ENCODE measurements at places on chromosomes 3 and 15.

- DNase-seq: no peak
Measured at GRCh38 chr3:63911509-63911872, 692 bp downstream of the SCAANT1 start.

- no peak for DNase-seq
Measured at GRCh38 chr3:27681249-27681748, 40.8 kb downstream of the EOMES start.

GRCh38 chr3:136543385-136543784 lies 208.8 kb downstream of the STAG1 start:
- DNase-seq: no peak

DNA sequence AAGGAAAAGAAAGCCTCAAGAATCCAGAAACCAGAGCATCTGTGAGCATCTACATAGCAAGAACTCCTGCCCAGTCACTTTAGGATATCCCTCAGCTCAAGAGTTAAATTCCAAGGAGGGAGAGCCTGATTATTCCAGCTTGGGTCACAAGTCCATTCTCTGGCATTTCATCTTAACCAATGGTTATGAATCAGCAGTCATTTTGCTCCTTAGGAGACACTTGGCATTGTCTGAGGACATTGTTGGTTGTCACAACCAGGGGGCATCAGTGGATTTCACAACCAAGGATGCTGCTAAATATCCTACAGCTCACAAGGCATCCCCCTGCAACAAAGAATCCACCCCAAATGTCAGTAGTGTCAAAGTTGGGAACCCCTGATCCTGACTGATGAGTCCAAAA lies 51.0 kb upstream of the LMCD1 start:
- DNase-seq: no peak

GRCh38 chr3:153219146-153219545 lies 57.1 kb downstream of the RAP2B start:
- no peak for DNase-seq

GRCh38 chr3:109070211-109070610 lies 47.7 kb downstream of the MORC1 start:
- no peak for DNase-seq

- no peak for DNase-seq
Measured at GRCh38 chr3:193906849-193907410, 229.0 kb upstream of the HES1 start.

- DNase-seq: no peak
Measured at GRCh38 chr3:67389176-67389575, 265.2 kb downstream of the SUCLG2 start.

DNA sequence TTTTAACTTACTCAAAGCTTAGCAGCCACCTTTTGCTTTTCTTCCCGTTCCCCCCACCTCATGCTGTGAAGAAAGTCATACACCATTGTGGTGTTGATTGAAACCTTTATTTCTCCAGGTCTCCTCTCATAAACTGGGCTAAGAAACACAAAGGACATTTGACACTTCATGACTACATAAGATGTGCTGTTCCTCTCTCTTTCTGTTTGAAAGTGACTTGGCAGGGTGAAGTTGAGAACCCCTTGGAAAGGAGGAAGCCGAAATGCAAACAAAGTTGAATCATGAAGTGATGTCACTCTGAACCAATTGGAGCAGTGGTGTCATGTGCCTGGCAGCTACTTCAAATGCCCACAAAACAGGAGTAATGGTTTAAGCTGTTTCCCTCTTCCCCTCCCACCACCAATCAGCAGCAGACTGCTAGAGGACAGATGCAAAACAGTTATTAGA lies 174.7 kb downstream of the IGF1R start:
- no peak for DNase-seq

GRCh38 chr3:56788521-56788920 lies 13.2 kb downstream of the ARHGEF3 start:
- DNase-seq: no peak

DNA sequence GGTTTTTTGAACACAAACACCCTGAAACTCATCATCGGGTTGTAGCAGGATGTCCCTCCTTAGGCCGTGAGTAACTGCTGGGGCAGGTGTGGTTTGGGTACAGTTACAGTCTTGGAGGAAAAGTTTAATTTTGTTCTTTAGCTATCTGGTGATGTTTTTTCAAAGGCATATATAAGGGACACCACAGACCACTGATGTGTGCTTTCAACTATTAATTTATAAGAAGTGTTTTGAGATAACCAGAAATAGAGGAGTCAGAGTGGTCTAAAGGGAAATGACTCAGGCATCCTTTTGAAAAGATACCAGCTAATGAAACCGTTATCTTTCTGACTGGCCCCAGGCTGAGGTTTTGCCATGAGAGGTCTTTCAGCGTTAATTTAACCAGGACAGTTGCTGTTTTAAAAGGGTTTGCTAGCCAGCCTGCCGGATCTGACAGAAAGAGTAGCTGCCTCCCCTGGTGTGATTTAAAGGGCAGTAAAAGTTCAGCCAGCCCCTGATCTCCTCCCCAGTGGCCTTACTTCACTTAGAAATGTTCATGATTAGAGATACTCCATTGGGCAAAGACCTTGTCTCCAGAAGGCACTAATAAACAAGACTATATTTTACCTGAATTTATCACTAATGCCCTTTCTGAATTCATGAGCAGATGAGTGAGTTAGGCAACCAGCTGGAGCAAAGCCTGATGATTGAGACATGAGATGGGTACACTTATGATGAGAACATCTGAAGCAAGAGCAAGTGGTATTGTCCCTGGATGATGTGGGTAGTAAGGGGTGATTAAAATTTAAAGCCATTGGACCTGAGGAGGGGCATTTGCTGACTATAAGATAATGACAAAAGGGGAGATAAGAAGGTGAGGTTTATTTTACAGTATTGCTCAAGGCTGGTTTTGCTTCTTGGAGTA lies 482.5 kb upstream of the TBL1XR1 start:
- DNase-seq: no peak

- no peak for DNase-seq
Measured at GRCh38 chr3:17742880-17743657, 638 bp upstream of the TBC1D5 start.

- DNase-seq: no peak
Measured at GRCh38 chr3:137792626-137793271, 28.6 kb downstream of the SOX14 start.

GRCh38 chr15:74384881-74385643 lies 17.6 kb upstream of the CYP11A1 start:
- DNase-seq: no peak

- DNase-seq: no peak
Measured at GRCh38 chr3:101281521-101282030, 38.8 kb downstream of the IMPG2 start.

GRCh38 chr3:98793971-98794370 lies 30.8 kb downstream of the ST3GAL6 start:
- DNase-seq: no peak

DNA sequence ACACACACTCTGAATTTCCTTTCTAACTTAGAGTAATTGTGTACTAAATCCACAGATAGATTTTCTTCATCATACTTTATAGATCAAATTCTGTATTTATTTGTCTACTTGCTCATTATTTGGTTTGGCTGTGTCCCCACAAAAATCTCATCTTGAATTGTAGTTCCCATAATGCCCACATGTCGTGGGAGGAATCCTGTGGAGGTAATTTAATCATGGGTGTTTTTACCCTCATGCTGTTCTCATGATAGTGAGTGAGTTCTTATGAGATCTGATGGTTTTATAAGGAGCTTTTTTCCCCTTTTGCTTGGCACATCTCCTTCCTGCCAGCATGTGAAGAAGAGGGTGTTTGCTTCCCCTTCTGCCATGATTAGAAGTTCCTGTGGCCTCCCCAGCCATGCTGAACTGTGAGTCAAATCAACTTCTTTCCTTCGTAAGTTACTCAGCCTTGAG lies 198.3 kb upstream of the TGFBR2 start:
- no peak for DNase-seq

DNA sequence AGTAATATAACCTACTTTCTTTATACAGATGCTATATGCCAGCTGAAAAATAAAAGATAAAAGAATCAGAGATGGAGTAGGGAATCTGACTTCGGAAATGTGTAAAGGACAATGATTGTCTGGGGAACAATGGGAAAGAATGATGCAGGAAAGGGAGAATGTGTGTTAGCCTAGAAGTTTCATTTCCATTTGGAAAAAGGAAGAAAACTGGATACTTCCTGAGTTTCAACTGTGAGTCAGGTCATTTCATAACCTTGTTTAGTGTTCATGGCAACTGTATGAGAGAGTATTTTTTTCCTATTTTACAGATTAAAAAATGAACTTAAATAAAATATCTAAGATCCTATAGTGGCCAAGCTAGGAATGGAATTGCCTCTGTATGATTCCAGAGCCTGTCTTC lies 261.3 kb upstream of the NECTIN3 start:
- no peak for DNase-seq

GRCh38 chr3:79885407-79885806 lies 117.6 kb upstream of the ROBO1 start:
- no peak for DNase-seq

DNA sequence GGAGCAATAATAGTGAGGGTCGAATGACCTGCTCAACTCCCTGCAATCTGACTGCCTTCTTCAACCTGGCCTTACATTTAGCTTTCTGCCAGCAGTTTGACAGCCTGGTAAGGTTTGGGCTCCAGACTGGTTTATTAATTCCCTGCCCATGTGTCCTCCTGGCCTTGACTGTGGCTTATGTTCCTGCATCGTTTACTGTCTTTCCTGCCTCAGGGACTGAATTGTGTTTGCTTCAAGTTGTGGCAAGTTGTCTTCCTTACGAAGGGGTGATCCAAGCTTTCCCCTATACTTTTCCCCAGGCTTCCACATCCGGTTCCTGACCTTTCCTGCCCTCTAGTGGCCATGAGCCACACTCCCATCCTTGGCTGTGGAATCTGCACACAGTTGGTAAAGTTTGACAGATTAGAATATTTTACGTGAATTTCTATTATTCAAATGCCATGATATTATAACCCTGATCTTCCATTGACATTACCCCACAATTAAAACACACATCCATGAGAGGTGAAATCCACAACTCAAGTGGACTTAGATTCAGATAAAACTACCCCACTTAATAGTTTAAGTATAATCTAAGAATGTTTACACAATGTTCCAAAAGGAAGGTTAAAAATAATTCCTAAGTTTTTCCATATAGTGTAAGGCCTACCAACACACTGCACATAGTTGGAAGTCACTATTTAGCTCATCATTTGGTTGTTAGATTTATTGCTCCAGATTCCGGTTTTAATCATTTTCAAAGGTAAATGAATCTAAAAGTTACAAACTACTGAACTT lies 95.7 kb downstream of the NEDD4 start:
- DNase-seq: no peak

- DNase-seq: no peak
Measured at GRCh38 chr3:66083096-66083678, 44.5 kb upstream of the MAGI1 start.

DNA sequence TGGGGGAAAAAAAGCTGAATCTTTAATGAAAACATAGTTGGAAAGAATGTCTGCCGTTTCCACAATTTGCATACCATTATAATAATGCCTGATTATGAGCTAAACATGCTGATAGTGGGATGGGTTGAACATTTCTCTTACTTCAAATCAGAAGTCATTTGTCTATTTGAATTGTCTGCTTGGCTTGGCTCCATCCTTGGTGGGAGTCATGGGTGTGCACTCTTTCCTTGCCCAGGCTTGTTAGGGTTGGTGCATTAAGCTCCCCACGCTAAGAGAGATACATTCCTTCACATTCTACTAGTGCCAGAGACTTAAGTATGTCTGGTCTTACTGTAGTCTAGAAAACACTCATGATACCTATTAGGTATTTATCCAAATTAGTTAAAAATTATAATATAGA lies 121.4 kb upstream of the RARB start:
- DNase-seq: no peak

GRCh38 chr3:172241405-172241804 lies 202.0 kb downstream of the FNDC3B start:
- DNase-seq: no peak

DNA sequence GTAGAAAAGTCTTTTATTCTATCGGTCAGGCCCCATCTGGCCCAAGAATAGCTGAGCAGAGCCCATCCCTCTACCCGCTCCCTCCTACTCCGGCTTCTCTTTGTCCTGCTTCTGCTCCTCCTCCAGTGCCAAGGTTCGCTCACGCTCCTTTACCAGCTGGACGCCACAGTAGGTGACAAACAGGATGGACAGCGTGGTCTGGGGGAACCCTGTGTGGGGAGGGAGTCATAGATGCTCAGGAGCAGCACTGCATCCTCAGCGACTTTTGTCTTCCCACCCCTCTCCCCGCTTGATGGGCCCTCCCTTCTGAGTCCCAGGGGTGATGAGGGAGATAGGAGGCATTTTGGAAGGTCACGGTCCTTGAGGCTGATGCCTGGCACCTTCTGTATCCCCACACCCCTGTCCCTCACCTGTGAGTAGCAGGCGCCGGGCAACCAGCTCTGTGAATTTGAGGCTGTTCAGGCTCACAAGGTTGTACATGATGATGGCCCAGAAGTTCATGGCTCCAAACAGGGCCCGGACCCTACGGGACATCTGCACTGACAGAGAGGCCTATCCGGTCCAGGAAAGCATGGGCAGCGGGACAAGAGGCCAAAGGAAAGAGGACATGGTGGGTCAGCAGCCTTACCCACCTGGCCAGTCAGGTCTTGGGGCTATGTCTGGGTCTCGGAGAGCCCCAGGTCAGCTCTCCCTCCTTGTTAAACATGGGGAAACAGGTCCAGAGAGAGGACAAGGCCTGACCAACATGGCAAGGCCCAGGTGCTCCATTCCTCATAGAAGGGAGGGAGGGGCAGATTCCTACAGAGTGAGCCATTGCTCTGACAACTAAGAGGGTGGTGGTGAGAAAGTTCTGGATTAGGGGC lies 7.6 kb downstream of the KLHL40 start:
- DNase-seq: no peak

- no peak for DNase-seq
Measured at GRCh38 chr3:53675942-53676341, 170.3 kb downstream of the CHDH start.

- DNase-seq: no peak
Measured at GRCh38 chr3:194689493-194689944, 3.8 kb downstream of the FAM43A start.

GRCh38 chr15:56758770-56759449 lies 25.6 kb upstream of the ZNF280D start:
- DNase-seq: no peak

- no peak for DNase-seq
Measured at GRCh38 chr3:193080821-193081365, 160.1 kb upstream of the PLAAT1 start.

GRCh38 chr3:61657689-61658088 lies 96.3 kb downstream of the PTPRG start:
- DNase-seq: no peak

GRCh38 chr15:96264351-96264798 lies 66.1 kb upstream of the NR2F2 start:
- DNase-seq: no peak

GRCh38 chr3:50652709-50653108 lies 22.0 kb upstream of the DOCK3 start:
- peak; percentile 33 for DNase-seq

DNA sequence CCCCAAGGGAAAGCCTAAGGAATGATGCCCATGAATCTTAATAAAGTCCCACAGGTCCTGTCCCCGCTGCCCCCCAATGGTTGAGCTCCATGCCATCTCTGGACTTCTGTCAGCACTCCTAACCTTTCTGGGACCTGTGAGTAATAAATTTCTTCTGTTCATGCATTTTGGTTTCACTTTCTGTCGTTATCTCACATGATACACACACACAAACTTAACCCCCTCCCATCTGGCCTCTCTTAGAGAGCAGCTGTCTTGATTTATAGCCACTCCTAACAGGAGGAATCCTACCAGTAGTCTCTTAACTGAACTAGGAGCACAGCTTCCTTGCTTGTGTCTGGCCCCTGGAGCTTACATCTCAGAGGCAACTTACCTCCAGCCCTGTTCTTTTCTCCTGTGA lies 82.7 kb upstream of the SELENOK start:
- no peak for DNase-seq
